Kidney (tissue), 22 donors: ENCODE measurements at places on chromosomes 7 and 10.

DNA sequence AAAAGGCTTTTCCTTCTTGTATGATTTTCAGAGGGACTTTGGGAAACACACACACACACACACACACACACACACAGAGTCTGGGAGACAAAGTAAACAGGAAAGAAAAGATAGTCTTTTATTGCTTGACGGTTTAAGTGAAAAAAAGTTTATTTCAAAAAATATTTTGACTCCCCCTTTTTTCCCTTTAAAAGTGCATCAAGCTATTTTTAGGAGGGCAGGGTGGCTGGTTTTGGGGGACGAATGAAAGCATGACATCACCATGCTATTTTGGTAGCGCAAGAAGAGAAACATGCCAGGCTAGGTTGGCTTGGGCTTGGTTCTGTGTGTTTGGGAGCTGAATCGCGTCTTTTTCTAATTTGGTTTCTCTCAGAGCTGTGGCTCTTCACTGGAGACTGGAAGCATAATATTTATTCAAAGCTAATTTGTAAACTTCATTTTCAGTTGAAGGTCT, 129.2 kb downstream of the BAMBI start:
- DNase-seq = peak; percentile 73

DNA sequence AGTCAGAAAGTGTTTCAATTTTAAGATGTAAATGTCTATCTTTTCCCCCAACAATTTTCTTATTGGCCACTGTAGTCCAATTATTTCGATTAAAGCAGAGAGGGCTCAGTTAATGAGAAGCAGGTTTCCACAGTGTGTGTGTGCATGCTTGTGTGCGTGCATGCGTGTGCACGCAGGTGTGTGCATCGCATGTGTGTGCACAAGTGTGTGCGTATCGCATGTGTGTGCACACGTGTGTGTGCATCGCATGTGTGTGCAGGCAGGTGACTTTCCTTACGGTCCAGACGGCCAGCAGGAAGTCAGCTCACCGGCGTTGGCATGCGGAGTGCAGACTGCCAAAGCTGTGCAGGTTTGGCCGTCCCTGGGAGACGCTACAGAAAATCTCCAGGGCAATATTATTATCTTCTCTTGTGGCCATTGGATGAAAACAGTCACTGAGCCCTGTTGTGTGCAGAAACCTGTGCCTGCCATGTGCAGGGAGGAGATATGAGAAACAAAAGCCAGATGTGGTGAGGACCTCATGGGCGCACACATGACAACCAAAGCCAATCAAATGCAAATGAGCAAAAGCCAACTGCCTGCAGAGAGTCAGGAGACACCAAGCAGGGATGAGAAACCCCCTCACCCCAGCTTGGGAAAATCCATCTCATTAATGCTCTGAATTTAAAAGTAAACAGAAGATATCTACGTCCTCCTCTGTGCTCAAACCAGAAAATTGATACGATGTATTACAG, 70.4 kb downstream of the C10orf90 start:
- no peak for DNase-seq

DNA sequence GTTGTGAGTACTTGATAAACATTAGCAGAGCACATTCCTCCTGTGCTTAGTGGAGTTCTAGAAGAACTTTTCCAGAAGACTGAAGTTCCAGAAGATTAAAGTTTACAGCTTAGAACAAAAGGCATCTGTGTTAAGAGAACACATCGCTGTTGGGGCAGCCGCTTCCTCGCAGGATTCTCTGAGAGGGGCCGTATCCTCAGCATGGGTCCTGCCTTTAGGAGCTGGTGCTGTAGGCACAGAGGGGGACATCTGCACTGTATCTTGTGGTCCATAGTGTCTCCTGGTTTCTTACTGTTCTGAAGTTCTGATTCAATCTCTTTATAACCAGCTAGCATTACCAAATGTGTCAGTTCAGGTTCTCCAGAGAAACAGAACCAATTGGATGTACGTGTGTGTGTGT, 16.3 kb downstream of the SH2D4B start:
- DNase-seq = no peak

- no peak for DNase-seq
These were observed 55.3 kb downstream of the CHN2 start for GRCh38 chr7:29249860-29250259.

DNA sequence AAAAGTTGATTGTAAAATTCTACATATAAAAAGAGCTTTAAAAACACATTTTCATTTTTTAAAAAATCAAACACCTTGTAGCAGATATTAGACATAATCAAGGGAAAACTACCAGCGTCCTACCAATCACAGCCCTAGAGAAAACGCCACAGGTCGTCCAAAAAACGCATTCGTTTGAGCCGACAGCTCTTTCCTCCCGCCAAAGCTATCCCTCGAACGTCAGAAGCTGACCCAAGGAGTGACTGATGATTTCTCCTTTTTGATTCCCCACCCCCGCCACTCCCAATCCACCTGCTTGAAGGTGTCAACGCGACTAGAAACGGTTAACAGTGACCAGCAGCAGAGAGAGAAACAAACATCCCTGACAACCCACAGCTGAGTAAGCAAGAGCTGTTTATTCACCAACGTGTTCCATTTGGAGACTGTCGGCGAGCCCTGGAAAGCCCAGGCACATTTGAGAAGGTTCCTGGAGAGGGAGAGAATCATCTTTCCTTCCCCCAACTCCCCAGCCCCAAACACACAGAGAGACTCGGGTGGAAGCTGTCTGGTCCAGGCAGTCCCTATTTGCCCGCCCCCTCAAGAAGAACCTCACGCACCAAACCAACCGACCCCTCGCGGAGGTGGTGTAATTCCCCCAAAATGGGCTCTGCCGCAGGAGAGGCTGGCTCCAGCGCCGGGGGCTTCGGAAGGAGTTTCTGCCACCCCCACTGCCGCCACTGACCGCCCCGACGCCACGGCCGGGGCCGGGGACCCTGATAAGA, 622 bp downstream of the CPEB3 start:
- DNase-seq = peak; percentile 44

- DNase-seq = no peak
These were observed 120.2 kb downstream of the STRA8 start for GRCh38 chr7:135353832-135354231.
